GM06990 (cell line): ENCODE measurements at places on chromosomes 7 and 10.

GRCh38 chr7:131525820-131526219 lies 30.6 kb downstream of the PODXL start:
- no peak for DNase-seq

DNA sequence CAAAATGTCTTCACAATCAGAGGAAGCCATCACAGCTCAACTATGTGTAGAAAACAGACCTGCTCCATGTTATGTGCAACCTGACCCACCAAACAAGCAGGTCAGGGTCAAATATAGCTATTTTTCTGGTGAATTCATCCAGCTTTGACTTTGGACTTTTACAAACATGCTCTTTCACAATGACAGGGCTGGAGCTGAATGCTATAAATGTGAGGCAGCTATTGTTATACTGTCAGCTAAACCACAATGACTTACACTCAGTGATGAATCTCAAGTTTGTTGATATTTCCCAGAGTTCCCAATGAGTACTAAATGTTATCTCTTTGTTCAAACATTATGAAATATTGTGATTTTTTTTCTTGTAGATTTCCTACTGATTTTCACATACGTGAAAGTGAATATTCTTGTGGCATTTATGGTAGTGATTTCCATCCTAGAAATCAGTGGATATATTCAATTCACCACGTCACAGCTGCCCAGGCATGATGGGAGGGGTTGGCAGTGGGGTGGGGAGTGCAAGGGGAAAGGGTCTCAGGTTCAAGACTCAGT lies 2.5 kb upstream of the ITIH2 start:
- no peak for DNase-seq

DNA sequence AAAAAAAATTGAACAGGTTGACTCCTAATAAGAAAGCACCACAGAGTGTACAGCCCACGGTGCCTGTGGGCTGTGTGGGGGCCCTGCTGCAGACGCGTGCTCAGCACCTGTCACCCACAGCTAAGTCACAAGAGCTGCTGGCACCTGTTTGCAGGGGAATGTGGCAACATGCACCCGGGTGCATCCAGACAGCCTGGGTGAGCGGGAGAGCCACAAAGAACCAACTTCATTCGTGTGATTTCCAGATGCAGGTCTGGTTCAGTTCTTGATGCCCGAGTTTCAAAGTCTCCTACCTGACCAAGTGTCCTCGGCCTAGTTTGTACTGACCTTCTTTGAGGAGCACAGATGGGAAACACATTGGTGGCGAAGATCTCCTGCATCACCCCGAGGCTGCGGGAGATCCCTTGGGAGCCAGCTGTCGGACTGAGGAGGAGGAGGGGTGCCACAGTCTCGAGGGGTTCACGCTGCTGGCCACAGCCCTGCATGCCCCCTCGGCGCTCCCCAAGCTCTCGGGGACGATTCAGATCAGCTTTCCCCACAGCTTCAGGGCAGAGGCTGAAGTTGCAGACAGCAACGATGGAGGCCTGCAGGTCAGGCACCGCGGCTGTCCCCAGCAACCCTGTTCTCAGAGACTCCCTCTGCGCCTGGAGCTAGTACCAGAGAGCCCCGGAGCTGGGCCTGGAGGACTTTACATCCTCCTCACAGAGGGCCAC lies 35.3 kb downstream of the AMZ1 start:
- no peak for DNase-seq

GRCh38 chr7:95545007-95545615 lies 51.2 kb downstream of the PDK4 start:
- DNase-seq: no peak

GRCh38 chr10:100654782-100655325 lies 90.5 kb upstream of the PAX2 start:
- no peak for DNase-seq

DNA sequence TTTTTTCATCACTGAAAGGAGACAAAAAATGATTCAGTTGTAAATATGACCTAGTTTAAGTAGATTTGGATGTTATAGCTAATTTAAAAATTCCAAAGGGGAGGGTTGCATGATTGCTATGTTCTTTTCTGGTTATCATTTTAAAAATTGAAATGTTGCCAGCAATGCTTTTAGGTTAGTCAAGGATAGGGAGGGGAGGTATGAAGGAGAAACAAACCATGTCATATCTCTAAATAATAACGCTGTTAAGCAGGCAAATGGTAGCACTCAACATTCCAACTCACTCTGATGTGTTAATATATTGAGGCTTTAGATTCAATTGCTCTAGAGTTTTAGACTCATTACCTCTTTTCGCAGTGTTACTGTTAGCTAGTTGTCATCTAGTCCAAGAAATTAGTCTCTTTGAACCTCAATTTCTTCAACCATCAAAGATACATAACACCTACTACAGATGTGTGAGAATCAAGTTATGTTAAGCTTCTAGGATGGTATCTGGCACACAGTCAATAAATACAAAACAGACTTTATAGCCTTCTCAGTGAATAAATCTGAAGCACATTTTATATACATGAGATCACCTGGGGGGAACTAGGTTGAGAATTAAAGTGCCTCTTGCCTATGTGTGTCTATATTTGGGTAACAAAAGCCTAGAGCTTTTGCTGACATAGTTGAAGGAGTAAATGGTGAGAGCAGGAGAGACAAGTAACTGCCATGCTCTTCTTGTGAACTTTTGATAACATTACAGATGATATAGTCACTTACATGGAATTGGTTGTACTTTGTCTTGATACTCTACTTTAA lies 124.9 kb downstream of the CSTF2T start:
- no peak for DNase-seq

DNA sequence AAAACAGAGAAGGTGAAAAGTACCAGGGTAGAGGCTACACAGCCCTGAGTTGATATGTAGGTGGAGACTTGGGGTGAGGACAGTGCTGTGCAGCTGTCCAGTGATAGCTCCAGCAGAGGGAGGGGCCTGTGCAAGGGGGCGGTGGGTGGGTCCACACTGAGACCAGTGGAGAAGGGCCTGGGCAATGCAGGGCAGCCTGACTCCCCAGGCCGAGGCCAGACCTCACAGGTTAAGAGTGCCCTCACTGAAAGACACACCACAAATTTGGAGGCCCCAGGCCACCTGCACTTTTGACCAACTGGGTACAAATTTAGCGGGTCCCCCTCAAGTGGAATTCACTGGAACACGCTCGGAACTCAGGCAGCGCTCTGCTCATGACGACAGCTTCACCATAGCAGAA lies 6.7 kb upstream of the RASGEF1A start:
- no peak for DNase-seq

DNA sequence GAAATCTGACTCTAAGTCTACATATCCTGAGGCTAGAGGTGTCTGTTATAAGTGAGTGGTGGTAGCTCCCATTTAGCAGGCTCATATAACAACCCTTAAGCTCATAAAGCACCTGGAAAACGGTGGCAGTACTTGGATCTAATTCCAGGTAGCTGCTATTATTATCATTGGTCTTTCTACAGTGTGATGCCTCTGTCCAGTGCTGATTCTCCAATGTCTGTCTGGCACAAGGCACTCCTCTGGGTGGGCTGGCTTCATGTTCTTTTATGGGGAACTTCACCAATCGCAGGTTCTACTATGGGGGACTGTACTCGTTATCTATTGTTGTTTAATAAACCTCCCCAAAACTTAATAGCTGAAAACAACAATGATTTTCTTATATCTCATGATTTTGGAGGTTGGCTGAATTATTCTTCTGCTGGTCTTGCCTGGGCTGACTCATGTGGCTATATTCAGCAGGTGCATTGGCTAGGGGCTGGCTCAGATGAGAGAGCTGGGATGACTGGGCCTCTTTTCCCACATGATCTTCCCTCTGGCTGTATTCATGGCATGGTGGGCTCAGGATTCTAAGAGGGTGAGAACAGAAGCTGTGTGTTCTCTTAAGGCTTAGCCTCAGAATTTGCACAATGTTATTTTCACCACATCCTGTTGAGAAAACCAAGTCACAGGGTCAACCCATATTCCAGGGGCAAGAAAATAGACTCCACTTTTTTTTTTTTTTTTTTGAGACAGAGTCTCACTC lies 93.0 kb upstream of the PCGF5 start:
- DNase-seq: no peak

DNA sequence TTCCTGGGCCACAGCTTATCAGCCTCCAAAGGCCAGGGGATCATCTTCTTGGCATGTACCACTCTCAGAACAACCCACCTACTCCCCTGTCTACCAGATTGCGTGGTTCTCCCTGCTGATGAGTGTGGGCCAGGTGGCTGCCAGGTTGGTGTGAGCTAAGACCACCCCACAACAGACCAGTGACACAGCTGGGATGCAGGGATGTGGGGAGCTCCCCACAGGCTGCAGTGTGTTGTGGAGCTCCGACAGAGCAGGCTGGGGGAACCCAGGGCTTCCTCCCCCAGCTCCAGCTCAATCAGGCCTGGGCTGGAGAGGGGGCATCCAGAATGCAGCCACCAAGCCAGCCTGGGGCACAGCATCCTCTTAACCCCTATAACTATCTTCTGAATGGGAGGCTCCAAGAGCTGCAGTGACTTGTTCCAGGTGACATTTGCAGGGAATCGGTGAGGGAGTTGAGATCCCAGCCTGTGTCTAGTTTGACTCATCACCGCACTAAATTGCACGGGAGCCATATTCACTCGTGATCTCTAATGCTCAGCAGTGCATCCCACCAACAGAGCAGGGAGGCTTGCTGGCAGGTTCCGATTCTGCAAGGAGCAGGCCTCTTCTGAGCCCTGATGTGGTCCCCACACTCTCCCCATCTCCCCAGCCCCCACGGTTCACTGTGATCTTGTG lies 596 bp upstream of the GDF2 start:
- no peak for DNase-seq

- no peak for DNase-seq
These were observed 73.9 kb upstream of the VIPR2 start for GRCh38 chr7:159218607-159219006.

GRCh38 chr7:12625836-12626235 lies 55.3 kb downstream of the SCIN start:
- DNase-seq: no peak

DNA sequence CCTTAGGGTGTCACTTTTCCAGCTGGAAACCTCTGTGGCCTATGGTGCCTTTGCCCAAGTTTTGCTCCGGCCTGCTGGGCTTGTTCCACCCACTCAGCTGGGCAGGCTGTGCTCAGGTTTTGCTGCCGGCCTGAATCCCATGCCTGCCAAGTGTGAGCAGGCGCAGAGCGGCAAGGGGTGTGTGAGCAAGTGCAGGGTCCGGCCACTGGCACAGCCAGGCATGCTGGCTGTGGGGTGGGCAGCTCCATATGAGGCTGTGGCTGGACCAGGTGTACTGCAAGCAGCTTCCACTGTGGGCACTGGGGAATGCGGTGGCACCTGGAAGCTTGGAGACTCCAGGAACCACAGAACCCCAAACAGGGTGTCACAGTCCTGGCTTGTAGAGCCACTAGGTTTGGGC lies 92.1 kb downstream of the AUTS2 start:
- no peak for DNase-seq

DNA sequence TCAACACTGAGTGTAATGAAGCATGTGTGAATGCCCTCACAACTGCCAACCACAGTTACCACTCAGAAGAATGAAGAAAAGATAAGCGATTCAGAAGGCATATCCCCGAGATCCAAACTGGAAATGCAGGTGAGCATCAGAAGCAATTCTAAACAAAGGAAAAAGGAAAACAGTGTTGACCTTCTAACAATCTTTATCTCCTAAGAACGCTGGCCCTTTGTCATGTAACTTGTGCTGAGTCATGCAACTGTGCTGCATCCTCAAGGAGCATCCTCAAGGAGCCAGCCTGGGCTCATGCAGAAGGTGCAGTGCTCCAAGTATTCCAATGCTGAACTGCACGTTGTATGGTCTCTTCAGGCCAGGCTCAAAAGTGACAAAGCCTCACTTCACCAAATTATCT lies 30.6 kb downstream of the SEC61G start:
- no peak for DNase-seq

- no peak for DNase-seq
These were observed 11.1 kb upstream of the ACSL5 start for GRCh38 chr10:112362833-112363232.

GRCh38 chr10:79101560-79102497 lies 33.1 kb downstream of the ZMIZ1 start:
- DNase-seq: no peak

- no peak for DNase-seq
These were observed 205.8 kb upstream of the LYZL1 start for GRCh38 chr10:29083096-29083495.

GRCh38 chr10:3969876-3970666 lies 185.1 kb upstream of the KLF6 start:
- no peak for DNase-seq

DNA sequence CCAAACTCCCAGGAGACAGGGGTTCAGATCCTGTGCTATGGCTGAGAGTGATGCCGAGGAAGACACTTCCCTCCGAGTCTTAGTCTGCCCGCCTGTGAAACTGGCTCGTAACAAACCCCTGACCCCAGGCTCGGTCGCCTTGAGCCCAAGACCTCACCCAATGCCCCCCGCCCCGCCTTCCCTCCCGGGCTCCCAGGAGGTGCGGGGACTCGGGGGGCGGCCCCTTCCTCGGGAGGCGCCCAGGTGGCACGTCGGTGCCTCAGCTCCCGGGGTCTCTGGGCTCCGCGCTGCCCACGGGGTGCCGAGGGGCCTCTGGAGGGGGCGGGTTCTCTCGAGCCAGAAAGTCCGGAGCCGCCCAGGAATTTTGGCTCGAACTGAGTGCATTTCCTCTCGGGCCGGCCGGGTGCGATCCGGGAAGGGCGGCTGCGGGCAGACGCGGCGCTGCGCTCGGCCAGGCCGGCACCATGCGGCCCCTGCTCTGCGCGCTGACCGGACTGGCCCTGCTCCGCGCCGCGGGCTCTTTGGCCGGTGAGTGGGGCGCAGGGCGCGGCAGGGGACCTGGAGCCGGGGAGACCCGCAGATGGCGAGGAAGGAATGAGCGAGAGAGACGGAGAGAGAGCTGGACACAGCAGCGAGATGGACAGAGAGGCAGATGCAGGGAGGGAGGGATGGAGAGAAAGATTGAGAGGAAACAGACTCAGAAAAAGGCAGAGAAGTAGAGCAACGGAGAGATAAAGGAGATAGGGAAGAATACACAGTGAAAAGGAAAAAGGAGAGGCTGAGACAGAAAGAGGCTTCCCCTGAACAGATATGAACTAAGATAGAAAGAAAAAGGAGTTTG lies at the start of gene PLAC9:
Gene PLAC9, plus strand, starts transcription at position 432 of the 841 bp plus-strand sequence. Its CDS starts 33 bp downstream, at position 465.
- no peak for DNase-seq

DNA sequence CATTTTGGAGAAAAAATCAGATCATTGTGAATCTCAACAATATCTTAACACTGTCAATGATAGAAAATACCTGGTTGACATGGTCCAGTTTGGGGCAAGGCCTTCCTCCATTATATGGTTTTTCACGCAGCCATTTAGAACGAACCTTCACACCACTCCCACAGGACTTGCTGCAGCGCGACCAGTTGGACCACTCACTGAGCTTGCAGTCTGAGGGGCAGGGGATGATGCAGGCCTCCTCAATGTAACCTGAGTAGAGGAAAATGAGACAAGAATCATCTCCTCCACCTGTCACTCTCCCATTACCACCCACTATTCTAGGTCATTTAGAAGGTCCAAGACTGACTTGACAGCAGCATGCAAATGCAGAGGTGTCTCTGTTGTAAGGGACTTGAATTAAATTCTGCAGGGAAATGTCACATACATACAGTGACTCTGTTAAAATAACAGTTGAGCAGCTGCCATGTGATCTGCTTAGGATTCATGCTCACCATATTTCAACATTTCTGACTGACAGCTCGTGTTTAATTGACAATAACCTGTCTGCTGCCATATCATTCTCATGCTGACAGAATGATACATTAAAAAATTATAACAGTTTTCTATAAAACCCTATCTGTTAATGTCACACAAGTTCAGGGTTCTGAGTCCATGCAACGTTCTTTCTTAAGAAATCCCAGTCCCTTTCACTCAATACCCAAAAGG lies 403.0 kb downstream of the THSD7A start:
- no peak for DNase-seq

GRCh38 chr7:50552921-50553320 lies 12.3 kb downstream of the DDC start:
- DNase-seq: no peak
